ENCODE measurements at places on chromosomes 2 and 18.

DNA sequence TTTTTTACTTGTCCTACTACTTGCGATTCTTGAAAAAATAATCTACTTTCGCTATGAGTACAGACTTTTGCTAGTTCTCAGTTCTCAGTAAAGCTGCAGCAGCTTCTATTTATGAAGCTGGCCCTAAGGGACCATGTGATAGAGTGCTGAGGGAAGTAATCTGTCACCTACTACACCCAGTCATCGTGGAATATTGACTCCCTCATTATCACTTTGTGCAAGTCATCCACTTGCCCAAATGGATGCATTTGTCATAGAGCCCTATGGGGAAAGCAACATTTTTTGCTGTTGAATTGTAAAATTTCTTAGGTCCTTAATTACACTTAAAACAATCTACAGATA is 1919.8 kb downstream of the SUCLG1 start:
- no peak for DNase-seq

DNA sequence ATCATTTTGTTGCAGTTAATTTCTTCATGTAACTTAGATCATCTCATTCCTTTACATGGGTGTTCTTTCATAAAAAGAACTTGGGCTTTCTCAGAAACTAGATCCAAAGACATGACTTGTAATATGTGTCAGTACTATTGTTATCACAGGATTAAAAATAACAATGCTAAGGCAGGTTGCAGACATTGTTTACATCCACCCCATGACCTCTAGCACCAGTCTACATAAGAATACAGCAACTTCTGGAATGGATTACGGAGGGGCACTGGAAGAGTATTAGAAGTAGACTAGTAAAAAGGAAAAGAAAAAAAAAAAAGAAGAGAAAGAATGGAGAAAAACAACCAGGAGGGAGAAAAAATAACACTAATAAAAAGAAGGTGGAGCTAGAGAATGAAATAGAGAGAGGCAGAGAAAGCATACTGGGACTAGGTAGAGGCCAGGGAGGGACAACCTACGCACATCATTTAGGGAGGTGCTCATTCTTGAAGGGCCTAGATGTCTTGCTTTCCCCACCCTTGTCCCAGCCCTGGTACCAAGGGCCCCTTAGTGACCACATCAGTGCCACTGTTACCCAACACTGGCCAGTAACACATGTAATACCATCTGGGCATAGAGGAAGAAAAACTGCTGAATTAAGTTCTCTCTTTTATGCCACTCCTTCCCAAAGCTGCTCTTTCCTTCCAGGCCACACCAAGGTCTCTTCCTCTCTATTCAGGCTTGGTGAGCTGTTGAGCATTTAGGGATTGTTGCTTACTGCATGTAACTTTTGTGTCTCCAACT is 70.6 kb upstream of the KLF7 start:
- DNase-seq, result no peak

DNA sequence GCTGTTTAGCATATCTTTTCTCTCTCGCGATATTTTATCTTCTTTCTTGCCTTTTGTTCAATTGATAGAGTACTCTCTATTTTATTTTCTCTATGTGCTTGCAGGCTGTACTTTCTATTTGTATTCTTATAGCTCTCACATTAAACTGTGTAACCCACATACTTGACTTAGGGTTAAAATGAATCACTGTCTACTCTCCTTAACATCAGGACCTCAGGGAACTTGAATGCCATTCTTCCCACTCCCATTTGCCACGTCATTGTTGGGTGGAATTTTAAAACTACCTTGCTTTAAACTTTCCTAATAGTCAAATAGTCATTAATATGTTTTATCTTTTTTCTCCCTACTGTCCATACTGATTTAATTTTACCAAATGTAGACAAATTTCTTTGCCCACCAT is 269.7 kb downstream of the ALPK2 start:
- no peak for DNase-seq

DNA sequence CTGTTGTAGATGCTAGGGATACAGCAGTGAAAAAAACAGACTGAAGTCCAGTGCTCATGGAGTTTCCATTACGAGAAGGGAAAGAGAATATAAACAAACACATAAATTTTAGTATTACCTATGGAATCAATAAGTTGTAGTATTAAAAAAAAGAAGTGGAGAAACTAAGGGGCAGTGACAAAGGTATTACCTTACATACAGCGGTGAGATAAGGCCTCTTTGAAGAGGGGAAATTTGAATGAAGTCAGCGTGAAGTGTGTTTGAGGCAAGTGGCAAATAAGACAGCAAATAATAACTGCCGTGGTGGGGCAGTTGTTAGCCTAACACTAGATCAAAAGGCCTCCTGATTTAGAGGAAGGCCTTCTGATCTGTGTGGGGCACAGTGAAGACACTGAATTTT is 57.9 kb downstream of the TLK1 start:
- no peak for DNase-seq

DNA sequence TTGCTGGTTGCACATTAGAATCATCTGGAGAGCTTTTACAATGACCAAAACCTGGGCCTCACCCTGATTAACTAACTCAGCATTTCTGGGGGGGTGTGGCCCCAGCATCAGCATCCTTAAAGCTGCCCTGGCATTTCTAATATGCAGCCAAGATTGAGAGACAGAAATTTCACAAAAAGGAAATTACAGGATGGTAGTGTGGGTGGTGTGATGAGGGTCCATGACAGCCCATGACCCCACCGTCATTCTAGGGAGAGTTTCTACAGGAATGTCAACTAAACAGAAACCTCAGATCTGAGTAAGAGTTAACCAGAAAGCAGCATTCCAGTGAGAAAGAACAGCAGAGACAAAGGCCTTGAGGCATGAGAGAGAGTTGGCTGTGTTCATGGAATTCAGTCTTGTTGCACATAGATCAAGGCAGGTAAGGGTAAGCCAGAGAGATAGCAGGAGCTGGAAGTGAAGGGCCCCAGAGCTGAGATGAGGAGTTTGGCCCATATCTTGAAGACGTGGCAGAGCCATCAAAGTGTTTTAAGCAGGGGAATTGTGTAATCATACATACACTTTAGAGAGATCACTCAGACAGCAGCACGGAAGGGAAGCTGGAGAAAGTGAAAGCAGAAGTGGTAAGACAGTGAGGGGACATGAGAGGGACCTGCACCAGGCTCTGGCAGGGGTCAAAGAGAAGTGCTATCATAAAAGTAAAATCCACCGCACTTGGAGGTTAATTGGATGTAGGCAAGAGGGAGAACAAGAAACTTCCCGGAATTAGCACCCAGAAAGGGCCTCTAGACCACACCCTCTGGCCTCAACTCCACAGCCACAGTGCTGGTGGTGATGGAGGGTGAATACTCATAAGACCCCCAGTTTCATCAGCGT is 7.8 kb upstream of the TRABD2A start:
- peak; percentile 16 for DNase-seq

DNA sequence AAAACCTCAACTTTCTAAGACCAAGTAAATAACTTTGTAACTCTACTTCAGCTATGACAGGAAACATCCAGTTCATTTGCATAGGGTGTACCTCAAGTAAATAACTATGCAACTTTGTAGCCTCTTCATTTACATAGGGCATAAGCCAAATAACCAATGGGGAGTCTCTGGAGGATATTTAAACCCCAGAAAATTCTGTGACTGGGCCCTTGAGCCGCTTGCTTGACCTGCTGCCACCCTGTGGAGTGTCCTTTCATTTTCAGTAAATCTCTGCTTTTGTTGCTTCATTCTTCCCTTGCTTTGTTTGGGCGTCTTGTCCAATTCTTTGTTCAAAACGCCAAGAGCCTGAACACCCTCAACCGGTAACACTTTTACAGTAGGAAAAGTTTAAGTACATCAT is 1112.7 kb upstream of the NRXN1 start:
- DNase-seq, result no peak

GRCh38 chr2:64658269-64658668 is 4.6 kb upstream of the SERTAD2 start:
- no peak for DNase-seq

GRCh38 chr2:230944123-230944653 is 19.1 kb upstream of the GPR55 start:
- no peak for DNase-seq

DNA sequence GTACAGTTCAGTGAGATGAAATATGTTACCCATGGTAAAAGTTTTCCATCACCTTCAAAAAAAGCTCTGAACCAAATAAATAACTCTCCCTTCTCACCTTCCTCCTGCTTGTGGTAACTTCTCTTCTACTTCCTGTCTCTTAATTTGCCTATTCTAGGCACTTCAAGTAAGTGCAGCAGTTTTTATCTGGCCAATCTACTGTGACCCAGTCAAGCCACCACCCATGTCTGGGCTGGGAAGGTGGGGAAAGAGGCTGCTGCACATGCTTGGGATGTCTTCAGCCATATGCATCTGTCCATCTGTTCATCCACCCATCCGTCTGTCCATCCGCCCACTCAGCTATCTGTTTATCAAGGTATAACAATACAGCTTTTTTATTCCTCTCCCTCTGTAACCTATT is 31.6 kb downstream of the ZNF532 start:
- DNase-seq, result no peak

Data from esophagus squamous epithelium (tissue), 5 donors.